Femur (tissue), 1 donor: ENCODE measurements at places on chromosomes 5 and 9.
A peak's percentile ranks its signal among the peaks of the same experiment; 100 is the strongest.

GRCh38 chr5:93723681-93724080, 17.7 kb downstream of the POU5F2 start:
- no peak for DNase-seq

DNA sequence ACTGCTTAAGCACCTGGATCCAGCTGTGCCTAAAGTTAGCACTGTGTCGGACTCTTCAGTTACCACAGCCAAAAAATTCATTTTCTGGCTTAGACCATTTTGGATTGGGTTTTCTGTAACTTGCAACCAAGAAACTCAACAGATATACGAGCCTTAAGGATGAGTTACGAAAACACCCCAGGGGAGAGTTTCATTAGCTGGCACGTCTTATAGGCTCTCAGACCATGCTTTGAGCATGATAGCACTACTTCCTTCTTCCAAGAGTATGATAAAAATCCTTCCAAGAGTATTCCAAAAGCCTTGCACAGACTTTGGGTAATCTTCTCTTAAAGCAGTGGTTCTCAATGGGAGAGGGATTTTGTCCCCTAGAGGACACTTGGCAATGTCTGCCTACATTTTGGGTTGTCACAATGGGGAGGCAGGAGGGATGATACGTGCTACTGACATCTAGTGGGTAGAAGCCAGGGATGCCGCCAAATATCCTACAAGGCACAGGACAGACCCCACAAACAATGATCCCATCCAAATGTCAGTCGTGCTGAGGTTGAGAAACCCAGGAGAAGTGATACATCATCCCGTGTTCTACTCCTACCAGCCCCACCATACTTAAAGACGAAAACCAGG, 64.8 kb downstream of the SMIM23 start:
- DNase-seq: no peak

GRCh38 chr5:126443374-126443851, 20.2 kb downstream of the GRAMD2B start:
- DNase-seq: no peak

GRCh38 chr5:180294411-180294810, 2.5 kb upstream of the MAPK9 start:
- DNase-seq: no peak

DNA sequence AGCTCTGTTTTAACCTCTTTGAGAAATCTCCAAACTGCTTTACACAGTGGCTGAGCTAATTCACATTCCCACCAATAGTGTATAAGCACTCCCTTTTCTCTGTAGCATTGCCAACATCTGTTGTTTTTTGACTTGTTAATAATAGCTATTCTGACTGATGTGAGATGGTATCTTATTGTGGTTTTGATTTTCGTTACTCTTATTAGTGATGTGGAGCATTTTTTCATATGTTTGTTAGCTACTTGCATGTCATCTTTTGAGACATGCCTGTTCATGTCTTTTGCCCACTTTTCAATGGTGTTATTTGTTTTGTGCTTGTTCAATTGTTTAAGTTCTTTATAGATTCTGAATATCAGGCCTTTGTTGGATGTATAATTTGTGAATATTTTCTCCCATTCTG, 225.2 kb upstream of the TRPC7 start:
- no peak for DNase-seq

DNA sequence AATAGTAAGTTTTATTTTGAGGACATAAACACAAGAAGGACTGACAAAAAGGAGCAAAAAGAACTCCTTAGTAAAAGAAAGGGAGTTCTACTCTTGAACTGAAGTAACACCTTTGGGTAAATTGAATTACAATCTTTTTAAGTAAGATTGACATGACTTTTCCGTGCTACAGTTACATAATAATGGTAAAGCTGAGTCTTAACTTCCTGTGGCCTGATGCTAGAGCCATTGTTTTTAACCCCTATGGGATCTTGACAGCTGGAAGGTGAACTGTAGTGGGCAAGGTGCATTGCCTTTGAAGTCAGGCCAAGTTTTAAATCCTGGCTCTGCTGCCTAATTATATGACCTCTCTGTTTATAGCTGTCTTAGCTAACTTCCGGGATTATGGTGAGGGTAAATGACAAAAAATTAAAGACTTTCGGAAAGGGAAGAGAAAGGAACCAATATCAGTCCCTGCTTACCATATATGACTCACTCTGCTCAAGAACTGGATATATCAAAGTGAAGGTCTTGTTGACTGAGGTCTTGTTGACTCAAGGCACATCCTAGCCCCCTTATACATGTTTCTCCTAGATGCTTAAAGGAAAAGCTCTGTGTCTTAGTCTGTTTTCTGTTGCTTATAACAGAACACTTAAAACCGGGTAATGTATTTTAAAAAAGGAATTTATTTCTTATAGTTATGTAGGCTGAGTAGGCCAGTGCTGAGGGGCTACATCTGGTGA, 6.8 kb downstream of the HSD17B4 start:
- DNase-seq: no peak

DNA sequence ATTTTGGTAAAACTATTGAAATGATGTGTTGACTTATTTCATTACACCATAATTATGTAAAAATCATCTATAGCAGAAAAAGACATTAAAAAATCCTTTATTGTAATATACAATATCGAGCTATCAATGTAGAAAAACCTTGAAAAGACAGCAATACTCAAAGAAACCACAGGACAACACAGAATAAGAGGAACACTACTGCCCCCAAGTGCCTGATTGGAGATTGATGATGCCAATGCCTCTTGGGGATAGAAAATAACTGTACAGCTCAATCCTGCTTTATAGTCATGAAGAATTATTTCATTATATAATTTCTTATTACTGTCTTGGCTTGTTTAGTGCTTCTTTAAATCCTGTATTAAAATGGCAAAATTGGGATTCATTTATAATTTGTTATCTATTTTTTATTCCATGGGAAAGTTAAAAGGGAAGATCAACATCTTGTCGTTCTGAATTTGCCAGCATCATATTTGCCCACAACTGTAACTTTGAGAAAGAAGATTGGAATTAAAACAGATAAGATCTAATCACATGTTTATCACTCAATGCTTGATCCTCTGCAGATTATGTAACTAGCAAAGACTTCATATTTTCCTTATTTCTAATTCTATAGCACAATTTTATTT, 337.5 kb downstream of the CDH9 start:
- no peak for DNase-seq

DNA sequence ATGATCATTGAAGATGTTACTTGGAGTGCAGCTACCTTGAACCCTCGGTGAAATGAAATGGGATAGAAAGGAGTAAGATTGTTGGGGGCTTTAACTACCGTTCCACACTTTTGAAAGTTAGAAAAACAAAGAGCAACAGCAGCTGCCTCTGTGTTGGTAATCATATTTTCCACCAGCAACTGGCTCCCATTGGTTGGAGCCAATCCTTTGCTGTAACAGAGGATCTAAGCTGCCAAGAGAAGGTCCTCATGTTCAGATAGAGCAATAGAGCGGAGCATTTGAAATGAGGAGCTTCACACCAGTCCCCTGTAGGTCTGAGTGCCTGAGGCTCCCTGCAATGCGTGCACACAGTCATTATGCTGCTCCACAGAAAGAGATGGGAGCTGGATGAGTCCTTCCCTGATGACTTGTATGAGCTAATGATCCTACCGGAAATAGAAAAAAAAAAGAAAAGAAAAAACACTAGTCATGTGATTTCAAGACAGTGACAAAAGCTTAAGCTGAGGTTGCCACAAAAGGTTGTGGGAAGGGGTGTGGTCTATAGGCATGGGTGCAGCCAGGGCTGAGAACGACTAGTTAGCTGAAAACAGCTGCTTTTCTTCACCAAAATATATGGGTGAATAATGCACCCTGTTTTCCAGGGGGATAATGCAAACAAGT, 300.7 kb downstream of the MLLT3 start:
- no peak for DNase-seq

GRCh38 chr9:128728298-128728697, 4.4 kb upstream of the ZDHHC12 start:
- no peak for DNase-seq

DNA sequence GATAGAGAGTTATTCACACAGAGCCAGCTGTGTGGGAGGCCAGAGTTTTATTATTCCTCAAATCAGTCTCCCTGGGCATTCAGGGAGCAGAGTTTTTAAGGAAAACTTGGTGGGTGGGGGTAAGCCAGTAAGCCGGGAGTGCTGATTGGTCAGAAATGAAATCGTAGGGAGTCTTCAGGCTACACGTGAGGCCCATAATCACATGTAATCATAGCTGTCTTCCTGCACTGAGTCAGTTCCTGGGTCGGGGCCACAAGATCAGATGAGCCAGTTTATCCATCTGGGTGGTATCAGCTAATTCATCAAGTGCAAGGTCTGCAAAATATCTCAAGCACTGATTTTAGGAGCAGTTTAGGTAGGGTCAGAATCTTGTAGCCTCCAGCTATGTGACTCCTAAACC, 10.8 kb upstream of the TTC39B start:
- no peak for DNase-seq

DNA sequence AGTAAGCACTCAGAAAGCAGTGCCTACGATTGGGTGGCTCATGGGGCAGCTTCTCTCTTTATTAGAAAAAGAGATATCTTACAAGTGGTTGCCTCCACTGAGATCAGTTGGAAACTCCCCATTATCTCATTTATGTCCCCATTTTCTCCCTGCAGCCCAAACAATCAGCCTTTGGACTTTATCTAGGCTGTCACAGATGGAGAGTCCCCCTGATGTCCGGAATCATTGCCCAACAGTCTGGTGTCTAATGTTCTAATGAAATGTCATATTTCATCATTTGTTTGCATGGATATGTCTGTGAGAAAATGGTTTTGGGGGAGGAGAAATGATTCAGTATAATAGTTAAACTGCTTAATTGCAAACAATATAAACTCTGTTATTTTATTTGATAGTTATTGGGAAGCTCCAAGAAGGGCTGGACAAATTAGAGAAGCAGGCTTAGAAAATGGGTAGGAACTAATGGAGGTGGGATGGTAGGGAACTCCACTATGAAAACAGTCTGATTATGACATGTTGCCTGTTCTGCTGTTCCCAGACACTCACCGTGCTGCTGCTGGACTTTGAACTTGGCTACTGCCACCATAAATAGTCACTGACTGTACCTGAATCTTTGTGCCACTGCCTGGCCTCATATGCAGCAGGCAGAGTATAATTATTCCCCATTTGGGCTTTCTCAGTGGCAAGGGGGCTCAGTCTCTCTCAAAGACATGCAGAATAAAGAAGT, 38.3 kb upstream of the SMAD5 start:
- DNase-seq: no peak

DNA sequence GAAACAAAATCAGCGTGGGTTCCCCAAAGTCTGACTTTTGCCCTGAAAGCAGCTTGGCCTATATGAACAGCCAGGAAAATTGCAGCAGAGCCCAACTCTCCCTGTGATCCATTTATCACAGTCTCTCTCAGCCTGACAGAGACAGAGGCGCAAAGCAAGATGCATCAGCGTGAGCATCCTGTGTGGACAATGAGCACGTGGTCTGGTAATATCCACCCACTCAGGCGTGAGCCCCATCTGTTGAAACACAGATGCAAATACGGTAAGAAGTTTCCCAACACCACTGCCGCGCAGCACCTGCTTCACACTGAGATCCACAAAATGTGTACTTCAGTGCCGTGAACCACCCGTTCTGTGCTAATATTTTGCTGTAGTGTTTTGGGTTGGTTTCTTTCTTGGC, 114.6 kb downstream of the MRPL36 start:
- DNase-seq: no peak

DNA sequence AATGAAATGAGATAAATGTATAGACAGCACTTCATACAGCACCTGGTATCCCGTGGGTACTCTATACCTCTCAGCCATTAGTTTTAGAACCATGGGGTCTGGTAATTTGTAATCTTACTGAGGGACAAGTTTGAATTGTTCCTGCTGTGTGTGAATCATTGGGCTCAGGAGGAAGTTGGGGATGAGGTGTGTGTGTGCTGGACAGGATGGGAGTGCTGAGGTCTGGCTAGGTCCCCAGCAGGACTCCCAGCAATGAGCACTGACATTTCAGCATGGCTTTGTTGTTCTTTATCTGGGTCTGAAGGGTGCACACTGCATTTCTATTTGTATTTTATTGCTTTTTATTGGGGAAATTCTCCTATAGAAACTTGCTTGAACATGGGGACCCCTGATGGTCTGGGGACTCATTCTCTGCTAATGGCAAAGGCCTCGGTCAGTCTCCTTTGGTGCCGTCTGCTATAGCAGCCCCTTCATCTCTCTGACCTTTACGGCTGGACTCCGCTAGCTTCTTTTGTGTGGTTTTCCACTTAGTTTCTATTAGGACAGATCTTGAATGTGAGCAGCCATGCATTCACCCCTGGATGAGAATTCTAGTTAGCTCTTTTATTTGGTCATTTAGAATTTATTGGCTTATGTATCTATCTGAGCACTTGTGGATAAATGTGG, 98.1 kb downstream of the SREK1 start:
- DNase-seq: no peak

DNA sequence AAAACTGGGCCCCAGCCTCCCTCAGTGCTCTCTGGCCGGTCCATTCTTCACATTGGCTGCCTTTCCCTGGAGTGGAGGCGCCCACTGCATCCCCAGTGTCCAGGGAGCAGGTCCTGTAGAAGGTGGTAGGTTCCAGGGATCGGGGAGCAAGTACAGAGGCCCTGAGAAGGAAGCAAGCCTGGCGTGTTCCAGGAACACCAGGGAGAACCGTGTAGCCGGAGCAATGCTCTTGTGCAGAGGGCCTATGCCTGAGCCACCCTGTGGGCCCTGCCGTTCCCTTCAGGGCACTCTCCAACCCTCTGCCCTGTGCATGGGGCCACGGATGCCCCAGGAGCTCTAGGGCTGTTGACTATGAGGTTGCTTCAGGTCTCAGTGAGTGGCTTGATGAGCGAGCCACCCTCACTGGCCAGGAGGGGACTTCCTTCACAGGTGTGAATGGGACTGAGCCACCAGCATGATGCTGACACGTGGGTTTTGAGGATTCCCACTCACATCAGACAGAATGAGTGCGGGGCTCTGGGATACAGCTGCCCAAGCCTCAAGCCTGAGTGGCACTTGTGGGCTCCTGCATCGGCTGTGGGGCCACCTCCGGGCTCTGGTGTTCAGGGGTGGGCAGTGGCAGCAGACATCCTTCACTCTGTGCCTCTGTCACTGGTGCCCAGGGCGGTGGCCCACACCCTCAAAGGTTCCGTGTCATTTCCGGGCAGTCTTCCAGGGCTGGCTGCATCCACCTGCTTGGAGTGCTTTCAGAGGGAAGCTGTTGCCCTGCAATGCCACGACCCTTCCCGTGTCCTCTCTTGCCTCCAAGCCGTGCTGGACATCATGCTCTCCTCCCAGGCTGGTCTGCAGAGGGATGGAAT, 54.4 kb downstream of the ADAMTS2 start:
- DNase-seq: peak; percentile 25

- DNase-seq: no peak
These were observed 3.8 kb upstream of the IGFBPL1 start for GRCh38 chr9:38428062-38428461.

DNA sequence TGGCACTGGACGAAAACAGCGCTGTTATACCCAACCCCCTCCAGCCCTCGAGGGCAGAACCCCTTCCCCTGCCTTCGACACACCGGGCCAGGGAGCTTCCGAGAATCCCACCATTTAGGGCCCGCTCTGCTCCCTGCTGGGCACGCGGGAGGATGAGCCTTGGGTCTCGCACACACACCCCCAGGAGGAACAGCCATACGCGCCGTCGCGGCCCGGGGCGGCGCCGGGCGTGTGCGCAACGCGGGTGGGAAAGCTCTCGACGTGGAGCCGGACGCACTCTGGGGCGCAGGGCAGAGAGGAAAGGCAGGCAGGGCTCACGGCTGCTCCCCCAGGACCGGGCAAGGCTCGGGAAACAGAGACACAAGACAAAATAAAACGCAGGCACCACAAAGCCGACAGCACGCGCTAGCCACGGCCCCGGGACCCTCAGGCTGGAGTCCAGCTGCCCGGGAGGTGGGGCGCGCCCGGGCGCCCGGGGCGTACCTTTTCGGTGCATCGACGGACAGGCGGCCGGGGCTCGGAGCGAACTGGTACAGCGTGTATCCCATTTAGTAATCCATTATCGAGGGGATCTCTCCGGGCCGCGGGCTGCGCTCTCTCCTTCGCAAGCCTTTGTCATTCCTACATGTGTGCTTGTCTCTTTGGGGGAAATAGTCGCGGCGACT, 789 bp downstream of the SEMA6A start:
- peak; percentile 45 for DNase-seq
